ENCODE measurements at places on chromosomes 6 and 20.

DNA sequence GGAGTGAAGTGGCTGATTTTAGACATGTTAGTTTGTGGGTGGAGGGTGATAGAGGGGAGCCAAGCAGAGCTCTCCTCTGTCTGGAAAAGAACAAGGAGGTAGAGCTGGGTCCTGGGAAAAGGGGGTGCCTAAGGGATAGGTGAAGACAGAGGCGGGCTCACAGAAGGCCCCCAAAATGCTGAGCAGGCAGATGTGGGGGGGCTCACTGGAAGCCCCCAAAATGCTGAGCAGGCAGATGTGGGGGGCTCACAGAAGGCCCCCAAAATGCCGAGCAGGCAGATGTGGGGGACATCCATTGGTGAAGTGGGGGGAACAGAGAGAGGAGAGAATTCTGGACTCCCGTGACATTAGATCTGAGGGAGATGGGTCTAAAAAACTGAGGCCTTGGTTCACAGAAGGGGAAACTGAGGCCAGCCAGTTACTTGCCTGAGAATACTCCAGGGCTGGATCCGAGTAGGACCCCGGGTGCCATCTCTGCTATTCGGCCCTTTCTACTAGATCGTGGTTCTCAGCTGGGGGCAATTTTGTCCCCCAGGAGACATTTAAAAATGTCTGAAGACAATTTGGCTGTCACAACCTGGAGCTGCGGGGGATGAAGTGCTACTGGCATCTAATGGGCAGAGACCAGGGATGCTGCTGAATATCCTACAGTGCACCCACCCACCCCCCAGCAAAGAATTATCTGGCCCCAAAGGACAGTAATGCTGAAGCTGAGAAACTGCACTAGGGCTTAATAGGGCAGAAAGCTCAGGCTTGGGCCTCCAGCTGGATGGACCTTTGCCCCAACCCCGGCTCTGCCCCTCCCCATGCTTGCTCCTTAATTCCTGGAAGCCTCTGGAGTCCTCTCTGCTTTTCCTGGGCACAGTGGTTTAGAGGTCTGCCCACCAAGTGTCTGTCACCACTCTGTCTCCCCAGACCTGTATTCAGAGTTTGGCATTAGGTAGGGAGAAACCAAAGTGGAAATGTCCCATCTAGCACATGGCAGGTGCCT, 2.1 kb downstream of the LPIN3 start:
- no peak for DNase-seq

DNA sequence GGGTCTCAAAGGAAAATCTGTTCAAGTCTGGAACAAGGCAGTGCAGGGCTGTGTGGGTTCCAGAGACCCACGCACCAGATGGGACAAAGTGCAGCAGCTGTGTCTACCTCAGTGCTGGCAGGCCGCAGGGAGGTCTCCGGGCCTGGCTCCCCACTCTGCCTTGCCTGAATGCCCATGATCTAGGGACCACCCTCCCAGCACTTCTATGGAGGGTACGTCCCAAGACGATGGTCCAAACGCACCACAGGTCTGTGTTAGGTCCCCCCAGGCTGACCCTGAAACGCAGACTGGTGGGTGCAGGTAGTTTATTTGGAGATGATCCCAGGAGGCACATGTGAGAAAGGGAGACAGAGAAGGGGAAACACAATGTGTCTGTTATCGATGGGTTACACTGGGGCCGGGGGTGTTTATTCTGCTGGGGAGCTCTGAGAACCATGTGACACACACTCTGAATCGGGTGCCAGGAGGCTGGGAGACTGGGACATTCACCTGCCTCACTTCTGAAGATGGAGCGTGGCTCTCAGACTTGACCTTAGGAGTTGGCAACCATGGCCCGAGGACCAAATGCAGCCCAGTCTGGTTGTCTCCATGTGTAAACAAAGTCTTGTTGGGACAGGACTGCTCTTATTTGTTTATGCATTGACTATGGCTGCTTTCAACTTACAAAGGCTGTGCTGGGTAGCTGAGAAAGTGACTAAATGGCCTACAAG, 21.7 kb downstream of the CST9L start:
- DNase-seq: no peak

DNA sequence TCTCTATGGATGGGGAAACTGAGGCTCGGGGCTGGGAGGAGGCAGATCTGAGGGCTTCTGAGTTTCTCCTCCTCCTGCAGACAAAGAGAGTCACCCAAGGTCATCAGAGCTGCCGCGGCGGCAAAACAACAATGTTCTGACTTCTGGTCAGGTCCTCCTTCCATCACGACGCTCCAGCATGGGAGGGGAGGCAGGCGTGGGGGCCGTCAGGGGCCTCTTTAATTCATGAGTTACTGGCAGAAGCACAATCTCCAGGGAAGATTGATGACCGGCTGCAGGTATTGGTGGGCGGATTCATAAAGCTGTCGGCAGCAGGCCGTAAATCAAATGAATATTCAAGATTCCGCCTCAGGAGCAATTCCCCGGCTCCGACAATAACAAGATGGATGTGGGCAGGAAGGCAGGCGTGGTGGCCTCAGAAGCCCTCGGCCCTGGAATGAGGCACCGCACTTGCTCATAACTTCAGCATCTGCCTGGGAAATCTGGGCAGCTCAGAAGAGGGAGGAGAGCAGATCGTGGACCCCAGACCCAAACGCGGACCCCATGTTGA, 19.1 kb downstream of the PCK1 start:
- DNase-seq: no peak

- no peak for DNase-seq
Measured at GRCh38 chr20:1017677-1018076, 15.6 kb upstream of the RSPO4 start.

DNA sequence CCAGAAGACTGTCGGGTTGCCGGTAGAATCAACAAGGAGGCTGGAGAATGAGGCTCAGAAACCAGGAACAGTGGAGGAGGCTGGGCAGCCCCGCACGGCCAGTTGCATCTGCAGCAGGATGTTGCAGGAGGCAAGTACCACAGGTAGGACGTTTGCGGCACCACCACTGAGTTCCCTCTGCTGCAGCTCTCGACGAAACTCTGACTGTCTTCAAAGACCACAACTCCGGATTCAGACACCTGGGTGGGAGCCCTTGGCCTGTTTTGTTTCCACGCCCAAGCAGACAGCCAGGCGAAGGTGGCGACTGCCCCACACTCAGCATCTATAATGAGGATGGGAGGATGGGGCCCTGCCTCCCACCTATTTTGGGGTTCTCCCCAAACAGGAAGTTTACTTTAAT, 218.2 kb downstream of the ZDHHC14 start:
- no peak for DNase-seq

GRCh38 chr6:126764671-126765070, 353.8 kb upstream of the RSPO3 start:
- DNase-seq: no peak

DNA sequence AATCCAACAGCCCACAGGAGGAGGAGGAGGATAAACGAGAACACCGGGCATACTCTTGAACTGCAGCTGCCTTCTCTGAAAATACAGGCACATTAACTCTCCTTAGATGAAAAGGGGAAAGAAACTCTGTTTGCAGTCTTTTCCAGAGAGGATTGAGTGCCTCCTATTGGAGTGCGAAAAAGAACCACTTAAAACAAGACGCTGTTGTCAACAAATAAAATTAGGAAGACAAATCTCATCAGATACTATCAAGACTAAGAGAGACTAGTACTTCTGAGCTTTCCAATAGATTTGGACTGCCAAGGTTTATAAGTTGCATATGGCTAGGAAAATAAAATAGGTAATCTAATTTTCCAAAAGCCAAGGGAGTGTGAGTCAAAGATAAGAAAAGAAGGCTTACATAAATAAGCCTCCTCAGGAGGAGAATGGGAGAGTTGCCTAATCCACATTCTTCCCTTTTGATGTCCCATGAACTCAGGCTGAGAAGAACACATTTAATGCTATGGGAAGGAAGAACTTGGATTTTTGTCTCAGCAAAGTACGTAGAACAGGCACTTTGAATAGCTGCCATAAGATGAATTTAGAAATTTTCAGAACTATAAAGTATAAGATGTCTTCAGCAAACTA, 154.7 kb downstream of the ARHGAP18 start:
- DNase-seq: no peak

- no peak for DNase-seq
Measured at GRCh38 chr6:12291839-12292604, 1.9 kb downstream of the EDN1 start.

DNA sequence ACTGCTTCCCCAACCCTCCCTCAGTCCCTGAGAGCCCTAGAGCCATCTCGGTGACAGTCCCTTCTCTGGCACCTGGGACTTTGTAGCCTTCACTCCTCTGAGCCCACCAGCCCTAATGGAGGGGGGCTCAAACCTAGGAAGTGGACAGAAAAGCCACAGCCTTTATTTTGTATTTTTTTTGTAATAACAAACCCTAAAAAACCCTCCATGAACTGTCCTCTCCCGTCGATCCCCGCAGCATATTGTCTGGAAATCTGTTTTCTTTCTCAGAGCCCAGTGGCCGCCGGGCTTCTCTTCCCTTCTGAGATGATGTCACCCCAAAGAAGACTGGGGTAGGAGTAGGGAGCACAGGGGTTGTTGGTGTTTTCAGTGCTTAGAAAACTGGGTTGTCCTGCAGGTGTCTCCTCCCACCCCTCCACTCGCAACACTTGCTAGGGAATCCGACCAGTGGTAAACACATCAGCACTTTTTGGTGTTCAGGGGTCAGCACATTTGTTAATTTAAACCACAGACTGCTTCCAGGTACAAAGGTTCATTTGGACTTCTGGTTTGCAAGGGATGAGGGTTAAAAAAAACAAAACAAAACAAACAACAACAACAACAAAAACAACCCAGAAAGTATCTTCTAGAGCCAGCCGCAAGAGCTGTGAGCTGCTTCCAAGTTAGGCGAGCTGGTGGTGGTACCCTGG, 9.9 kb downstream of the PAX1 start:
- no peak for DNase-seq

DNA sequence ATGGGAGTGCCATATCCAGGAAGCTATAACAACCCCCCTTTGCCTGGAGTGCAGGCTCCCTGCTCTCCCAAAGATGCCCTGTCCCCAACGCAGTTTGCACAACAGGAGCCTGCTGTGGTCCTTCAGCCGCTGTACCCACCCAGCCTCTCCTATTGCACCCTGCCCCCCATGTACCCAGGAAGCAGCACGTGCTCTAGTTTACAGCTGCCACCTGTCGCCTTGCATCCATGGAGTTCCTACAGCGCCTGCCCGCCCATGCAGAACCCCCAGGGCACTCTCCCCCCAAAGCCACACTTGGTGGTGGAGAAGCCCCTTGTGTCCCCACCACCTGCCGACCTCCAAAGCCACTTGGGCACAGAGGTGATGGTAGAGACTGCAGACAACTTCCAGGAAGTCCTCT, 56.7 kb upstream of the TMEM181 start:
- no peak for DNase-seq

DNA sequence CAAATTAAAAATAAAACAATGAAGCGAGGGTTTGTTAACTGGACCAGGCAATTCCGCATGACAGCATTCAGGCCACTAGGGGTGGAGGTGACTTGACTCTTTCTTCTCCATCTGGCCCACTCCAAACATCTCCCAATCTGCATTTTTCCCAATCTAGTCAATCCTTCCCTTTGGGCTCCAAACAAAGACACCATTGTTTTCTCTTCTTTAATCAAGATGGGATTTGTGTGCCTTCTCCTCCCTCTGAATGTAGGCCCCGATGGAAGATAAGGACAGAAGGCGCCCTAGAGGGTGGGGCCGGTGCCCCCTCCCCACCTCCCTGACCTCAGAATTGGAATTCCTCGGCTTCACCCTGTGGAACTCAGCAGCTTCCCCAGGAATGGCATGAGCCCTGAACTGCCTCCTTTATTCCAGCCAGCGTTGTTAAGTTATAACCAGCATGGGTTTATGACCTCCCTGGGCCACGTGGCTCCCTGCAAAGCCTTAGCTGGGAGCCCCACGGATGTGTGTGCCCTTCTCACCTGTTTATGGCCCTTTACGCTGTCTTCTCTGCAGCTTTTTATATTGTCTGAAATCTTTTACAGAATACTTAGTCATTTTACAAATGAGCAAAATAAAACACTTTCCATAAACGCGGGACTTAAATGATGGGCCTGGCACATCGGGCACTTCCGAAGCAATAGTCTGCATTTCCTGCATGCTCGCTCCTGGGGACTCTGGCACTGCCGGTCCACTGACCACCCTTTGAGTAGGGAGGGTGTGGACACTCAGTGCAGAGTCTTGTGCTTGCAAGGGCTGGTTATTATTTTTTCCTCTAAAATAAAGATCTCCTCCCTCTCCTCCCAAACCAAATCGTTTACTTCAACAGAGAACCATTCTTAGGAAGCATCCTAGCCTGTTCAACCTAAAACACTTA, 24.5 kb downstream of the OVOL2 start:
- DNase-seq: no peak

- no peak for DNase-seq
Measured at GRCh38 chr20:14046534-14046933, 51.2 kb downstream of the MACROD2 start.

GRCh38 chr20:37406010-37406998, 60.4 kb downstream of the SRC start:
- no peak for DNase-seq

GRCh38 chr6:108251252-108251651, 9.6 kb downstream of the SNX3 start:
- DNase-seq: no peak

GRCh38 chr20:62686869-62687830, 21.5 kb upstream of the NTSR1 start:
- no peak for DNase-seq

GRCh38 chr20:52294106-52294628, 102.6 kb upstream of the ZFP64 start:
- no peak for DNase-seq

GRCh38 chr6:35173427-35174087, 32.4 kb upstream of the TCP11 start:
- DNase-seq: peak; percentile 15

GRCh38 chr6:30113841-30114240, 951 bp upstream of the TRIM31 start:
- DNase-seq: no peak

GRCh38 chr6:52840763-52841585, at the start of gene GSTA5:
Gene GSTA5 (minus strand): TSS chr6:52840813.
- DNase-seq: no peak

DNA sequence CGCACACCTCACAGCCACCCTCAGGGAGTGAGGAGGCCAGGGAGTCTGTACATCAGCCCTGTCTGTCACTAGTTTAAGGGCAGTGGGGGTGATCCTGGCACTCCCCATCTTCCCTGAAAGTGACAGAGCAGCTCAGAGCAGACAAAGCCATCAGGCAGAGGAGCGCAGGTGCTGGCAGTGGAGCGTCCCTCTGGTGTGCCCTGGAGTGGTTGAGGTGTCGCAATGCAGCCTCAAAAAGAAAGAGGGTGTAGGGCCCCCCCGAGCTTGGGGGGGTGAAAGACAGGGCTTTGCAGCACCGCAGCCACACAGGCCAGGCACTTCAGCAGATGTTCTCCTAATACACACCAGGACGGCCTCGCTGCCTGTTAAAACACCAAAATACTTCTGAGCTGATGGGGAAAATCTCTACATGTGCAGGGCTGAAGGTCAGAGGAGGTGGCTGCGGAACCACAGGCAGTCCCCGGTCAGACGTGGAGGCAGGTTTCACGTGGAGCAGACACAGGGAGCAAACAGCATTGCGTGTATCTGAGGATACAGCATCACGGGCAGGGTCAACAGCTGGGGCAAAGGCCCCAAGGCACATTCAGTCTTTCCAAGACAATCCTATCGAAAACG, 69.5 kb downstream of the PREX1 start:
- peak; percentile 53 for DNase-seq

- no peak for DNase-seq
Measured at GRCh38 chr6:166005944-166006899, 161.4 kb downstream of the TBXT start.

- peak; percentile 70 for DNase-seq
Measured at GRCh38 chr6:26064619-26065257, 22.5 kb upstream of the HFE start.
